GM23248 (cell line): ENCODE measurements at places on chromosomes 6 and 20.

GRCh38 chr20:35739294-35740163 is 2.5 kb downstream of the RBM39 start:
- peak; percentile 82 for DNase-seq

DNA sequence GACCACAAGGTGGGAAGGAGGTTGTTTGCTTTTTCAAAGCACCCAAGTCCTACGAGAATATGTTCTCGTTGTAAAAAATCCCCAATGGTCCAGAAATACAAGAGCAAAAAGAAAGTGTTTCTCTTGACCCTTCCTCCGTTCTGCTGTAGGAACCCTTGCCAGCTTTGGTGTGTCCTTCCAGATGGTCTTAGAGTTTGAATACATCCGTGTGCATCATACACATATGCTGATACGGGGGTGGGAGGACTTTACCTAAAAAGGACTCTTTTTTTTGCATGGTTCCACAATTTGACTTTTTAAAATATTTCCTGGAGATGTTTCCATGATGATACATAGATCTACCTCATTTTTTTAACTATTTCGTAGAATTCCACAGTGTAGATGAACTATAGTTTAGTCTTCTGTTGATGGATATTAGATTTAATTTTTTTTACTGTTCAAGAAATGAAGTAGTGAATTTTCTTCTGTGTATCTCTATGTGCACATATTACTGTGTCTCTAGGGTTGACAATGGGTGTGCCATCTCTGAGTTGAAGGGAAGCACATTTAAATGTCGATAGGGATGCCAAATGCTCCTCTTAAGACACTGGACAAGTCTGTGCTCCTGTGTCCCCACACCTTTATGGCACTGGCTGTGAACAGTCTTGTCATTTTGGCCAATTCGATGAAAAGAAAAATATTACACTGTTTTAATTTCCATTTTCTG is 182.1 kb upstream of the SNX9 start:
- DNase-seq, result no peak

DNA sequence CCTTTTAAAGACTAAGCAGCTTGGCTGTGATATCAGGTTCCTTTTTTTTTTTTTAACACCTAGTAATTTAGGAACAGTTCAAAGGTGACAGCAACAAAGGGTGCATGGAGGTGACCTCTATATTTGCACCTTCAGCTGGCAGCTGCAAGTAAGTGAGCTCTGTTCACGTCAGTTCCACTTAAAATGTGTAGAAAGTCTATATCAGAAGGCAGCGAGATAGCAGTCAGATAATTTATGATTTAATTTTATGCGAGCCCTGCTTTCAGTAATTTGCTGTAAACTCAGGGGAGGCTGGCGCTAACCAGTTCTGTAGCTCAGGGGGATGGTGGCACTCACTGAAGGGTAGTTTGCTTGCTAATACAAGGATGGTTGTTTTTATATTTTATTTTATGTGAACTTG is 602.8 kb upstream of the MMS22L start:
- DNase-seq, result no peak

DNA sequence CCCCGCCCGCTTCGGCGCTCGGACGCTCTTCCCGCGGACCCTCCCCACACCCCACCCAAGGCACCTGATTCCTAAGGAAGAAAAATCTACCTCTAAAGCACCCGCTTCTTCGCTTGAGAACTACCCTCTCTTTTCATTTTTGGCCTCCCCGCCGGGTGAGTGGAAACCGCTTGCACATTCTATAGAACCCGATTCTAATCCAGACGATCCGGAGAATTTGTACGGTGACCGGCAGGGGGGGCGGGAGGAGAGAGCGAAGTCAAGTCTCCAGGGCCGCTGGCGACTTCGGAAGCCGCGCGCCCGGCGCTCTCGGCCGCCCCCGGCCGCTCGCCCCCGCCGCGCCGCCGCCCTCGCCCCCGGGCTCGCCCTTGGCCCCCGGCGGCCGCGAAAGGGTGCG is at the start of gene RBM24:
RBM24 (plus strand) TSS at position 262 of the 397 bp plus-strand sequence. CDS start 221 bp downstream, outside the sequence.
- peak; percentile 89 for DNase-seq

DNA sequence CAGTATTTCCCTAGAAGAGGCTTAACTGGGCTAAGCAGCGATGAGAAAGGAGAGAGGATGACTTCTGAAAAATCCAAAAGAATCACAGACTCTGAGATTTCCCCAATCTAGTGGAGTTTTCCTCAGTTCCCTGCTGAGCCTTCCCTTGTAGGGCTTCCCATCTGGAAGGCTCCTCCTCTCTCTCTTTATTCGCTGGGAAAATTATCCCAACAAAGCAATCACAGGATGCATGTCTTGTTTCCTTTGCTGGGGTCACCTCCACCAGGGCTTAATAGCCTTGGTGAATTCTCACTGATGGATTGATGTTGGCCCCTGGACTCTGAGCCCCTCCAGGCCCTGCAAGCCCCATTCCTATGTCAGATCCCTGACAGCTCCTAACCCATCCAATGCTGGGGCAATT is 69.8 kb upstream of the MAFB start:
- no peak for DNase-seq

- no peak for DNase-seq
Observed at GRCh38 chr6:105569706-105570105, 166.8 kb upstream of the PREP start.

- DNase-seq, result peak; percentile 60
Observed at GRCh38 chr6:52537001-52537753, 39.7 kb downstream of the TRAM2 start.

DNA sequence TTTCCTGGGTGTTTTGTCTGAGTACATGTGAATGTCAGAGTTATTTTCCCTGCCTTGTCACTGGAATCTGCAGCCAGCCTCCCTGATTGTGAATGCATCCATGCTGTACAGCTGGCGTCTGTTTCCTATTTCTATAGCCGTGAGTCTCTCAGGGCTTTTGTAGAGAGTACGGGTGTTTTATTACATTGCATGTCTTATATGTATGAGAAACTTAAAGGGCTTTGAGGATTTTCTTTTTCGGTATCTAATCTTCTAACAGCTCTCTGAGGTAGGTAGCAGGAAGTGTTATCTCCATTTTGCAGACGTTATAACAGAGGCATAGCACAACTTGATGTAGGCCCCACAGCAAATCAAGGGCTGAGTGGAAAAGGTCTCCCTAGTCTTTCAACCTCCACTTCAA is 272.9 kb downstream of the PRL start:
- DNase-seq, result no peak

GRCh38 chr20:3464166-3464565 is 6.7 kb upstream of the ATRN start:
- no peak for DNase-seq

- DNase-seq, result peak; percentile 70
Observed at GRCh38 chr6:142537612-142538478, 236.0 kb downstream of the ADGRG6 start.

DNA sequence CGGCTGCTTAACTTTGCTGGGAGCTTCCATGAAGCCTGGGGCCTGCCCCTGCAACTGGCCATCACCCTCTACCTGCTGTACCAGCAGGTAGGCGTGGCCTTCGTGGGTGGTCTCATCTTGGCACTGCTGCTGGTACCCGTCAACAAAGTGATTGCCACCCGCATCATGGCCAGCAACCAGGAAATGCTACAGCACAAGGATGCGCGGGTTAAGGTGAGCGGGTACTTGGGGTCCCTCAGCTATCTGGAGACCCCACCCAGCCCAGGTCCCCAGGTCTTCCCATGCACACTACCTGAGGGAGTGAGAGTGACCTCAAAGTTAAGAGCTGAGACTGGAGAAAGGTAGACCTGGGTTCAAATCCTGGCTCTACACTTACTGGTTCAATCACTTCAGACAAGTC is 5.8 kb downstream of the ABCC10 start:
- DNase-seq, result no peak

DNA sequence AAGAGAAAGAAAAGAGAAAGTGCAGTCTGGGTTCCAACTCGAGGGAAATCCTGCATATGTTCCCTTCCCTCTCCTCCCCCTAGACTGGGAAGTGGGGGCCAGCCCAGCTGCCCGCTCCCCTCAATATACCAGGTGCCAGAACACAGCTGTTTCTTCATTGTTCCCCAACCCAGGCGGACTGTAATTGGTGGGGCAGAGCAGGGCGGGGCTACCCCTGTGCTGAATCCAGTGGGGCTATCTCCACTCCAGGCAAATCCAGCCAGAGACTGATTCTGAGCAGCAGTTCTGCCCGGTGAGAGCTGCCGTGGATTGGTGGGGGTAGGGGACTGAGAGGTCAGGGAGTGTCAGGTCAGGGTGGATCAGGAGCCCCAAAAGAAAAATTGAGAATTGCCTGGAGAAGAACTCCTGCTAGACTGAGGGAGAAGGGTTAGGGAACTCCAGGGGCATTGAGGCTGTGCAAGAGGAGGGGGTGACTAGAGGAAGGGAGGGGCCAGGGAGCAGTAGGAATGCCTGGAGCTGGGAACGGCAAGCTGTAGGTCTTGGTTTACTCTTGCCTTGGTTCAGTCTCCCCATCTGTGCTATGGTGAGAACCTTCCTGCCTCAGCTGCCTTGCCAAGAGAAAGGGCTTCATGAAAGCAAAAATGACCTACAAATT is at the start of gene MYMX:
MYMX (plus strand) TSS at position 250 of the 655 bp plus-strand sequence. CDS start 546 bp downstream, outside the sequence.
- no peak for DNase-seq

DNA sequence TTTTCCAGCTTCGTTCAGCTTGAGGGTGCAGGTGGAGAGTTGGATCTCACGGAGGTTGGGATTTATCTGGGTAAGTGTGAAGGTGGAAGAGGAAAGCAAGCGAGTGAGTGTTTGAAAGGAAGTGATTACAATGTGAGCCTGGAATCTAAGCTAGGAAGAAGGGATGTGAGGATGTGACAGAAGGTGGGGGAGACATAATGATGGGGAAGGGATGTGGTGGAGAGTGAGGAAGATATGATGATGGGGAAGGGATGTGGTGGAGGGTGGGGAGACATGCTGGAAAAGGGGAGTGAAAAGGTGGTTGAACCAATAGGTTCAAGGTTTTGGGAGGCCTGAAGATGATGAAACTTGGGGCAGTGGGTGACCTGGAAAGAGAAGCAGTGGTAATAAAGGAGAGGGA is 23.2 kb downstream of the KIAA1755 start:
- no peak for DNase-seq

DNA sequence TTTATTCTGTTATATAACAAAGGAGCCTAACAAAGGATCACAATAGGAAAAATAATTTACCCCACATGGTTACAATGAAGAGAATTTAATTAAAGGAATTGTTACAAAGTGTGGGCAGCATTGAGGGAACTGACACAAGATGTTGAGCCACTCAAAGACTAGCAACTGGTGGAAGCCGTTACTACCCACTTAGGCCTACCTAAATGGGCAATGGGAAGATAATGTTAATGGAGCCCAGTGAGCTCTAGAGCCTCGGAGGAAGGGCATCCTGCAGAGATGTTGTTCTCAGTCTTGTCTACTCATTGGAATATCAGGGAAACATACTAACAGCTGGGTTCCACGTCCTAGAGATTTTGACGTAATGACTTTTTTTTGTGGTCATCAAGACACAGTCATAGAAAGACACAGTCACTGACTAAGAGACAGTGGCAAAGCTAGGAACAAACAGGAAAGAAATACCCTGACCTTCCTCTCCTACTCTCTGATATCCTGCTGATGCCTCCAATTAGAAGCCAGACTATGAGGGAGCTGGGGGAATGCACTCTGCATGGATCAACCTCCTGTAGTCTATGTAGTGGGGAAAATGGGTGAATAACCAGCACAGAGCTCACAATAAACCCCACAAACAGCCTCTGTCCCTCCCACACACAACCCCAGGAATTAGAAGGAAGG is 523.8 kb upstream of the FLRT3 start:
- DNase-seq, result no peak

- peak; percentile 96 for DNase-seq
Observed at GRCh38 chr6:57172136-57173055, at the start of gene BAG2. TSS of gene BAG2 (plus strand) at chr6:57172326. CDS start at chr6:57172698, 372 bp downstream.

GRCh38 chr6:125217992-125218391 is 64.4 kb downstream of the TPD52L1 start:
- DNase-seq, result no peak

GRCh38 chr6:81767163-81767891 is 14.8 kb upstream of the TENT5A start:
- peak; percentile 83 for DNase-seq

DNA sequence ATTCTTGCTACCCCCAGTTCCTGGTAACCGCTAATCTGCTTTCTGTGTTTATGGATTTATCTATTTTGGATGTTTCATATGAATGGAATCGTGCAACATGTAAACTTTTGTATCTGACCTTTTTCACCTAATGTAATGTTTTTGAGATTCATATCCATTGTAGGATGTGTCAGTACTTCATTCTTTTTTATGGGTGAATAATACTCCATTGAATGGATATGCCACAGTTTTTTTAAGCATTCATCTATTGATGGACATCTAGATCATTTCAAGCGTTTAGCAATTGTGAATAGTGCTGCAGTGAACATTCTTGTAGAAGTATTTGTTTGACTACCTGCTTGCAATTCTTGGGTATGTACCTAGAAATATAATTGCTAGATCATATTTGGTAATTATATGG is 13.0 kb downstream of the KDM1B start:
- no peak for DNase-seq

DNA sequence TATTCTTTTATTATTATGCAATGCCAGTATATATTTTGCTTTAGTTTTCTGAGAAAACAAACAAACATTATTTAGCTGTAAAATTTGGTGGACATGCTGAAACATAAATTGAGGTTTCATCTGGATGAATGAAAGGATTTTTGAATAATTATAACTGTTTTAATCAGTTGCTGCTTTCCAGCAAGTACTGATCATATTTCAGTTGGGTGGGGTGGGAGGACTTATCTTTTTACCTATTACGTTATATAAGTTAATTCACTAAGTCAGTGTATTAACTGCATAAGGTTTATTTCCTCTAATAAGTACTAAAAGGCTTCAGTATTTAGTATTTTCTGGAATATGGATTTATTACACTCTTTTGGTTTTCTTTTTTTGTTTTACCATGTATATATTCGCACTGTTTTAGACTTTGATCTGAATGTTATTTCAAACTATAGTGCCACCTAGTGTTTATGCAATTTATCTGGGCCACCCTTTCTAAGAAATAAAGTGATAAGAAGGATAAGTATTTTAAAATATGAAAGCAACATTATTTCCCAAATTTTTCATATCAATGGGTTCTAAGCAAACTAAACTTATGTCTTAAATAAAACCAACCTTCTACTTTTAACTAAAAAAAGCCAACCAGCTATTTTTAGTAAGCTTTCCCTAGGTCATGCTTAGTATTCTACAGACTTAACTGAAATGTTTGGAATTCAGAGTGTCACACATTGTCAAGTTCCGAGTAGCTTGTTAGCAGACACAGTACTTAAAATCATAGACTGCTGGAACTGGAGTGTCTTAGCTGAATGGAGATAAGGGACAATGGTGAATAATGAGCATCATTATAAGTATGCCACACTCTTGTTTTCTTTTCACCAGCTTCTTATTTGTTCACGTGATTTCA is 105.4 kb upstream of the MCHR2 start:
- DNase-seq, result peak; percentile 67

- no peak for DNase-seq
Observed at GRCh38 chr20:50874111-50874757, 57.0 kb downstream of the ADNP start.

DNA sequence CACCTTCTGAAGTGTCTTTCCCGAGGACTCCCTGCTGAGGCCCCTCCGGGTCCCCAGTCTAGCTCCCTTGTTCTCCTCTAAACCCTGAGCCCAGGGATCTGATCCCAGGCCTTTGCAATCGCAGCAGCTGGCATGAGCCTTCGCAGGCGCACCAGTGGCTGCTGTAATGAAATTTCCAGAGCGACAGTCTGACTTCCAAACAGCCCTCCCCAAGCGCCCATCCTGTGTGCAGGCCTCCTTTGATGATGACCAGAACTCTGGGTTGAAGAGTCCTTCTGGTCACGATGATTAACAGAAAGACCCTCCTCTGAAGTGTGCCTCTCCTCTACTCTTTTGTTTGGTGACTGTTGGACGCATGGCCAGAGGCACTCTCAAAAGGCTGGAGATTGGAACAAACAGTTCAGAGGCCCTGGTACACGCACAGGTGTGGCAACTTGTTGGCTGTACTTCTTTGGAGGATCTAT is 89.1 kb upstream of the MPC1 start:
- no peak for DNase-seq
